Stimulated activated CD8-positive, alpha-beta memory T cell treated with anti-CD3 and anti-CD28 coated beads, Interleukin-4, amount 100 ng/mL, for 1 hour (primary cell): ENCODE measurements at places on chromosomes 1 and 21.
A peak's percentile ranks its signal among the peaks of the same experiment; 100 is the strongest.

- no peak for DNase-seq
These were observed 2.4 kb downstream of the SEMA6C start for GRCh38 chr1:151143986-151144385.

GRCh38 chr1:170356585-170356984 lies 175.4 kb upstream of the GORAB start:
- no peak for DNase-seq

- DNase-seq: no peak
These were observed 2.1 kb upstream of the WASF2 start for GRCh38 chr1:27491748-27492700.

DNA sequence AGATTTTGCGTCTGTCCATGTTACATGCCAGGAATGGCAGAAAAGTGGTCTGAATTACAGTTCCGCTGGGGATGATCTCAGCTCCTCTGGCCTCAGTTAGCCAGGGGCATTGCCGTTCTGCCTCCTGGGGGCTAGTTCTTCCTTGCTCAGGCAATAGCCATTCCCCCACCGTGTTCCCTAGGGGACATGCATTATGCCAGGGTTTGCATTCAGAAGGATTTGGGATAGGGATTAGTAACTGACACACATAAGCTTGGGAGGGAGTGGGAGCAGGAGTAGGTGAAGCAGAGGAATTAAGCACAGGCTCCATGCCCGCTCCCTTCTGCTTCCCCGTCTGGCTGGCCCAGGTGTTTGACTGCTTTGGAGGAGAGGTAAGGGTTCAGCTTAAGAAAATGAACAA lies 12.7 kb downstream of the LRRC71 start:
- no peak for DNase-seq

DNA sequence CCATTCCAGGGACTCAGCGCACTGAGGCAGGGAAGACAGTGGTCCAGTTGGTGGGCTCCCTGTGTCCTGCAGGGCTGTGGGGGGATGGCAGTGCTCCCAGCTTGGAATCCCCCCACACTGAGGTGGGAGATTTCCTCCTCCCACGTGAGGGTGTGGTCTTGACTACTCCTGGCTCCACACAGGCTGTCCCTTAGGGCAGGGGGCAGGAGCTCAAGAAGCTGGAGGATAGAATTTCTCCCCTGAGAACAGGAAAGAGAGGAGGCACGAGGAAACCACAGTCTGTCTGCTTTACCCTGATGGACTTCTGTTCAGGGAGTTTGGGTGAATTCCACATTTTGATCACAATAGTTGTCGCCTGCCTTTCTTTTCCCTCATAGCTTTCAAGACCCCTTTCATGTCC lies 62.1 kb downstream of the CACNA1E start:
- no peak for DNase-seq

DNA sequence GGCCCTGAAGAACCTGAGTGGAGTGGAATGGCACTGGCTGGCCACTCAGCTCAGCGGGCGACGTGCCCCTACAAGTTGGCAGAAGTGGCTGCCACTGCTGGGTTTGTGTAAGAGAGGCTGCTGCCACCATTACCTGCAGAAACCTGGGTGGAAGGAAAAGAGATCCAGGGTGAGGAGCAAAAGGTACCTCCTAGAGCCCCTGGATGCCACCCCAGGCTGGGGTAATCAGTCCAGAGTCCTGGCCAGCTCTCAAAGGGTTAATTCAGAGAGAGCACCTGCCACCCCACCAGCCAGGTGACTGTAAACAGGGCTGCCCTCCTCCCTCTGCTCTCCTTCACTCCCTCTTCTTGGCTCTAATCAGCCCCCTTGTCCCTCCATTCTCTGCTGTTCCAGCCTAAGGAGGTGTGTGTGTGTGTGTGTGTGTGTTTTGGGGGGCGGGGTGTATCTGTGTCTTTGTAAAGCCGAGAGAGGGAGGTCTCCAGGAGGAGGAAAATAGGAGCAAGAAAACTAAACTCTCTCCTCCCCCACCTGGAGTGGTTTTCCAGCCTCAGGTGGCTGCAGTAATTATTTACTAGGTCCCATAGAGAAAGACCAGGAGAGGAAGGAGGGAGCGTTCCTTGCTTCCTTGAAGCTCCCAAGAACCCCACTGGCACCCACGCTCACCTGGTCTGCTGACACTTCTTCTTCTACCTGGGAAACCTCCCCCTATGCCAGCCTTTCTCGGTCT lies 12.6 kb downstream of the TRIM46 start:
- no peak for DNase-seq

GRCh38 chr1:220788900-220789299 lies 2.2 kb downstream of the MTARC1 start:
- DNase-seq: no peak

DNA sequence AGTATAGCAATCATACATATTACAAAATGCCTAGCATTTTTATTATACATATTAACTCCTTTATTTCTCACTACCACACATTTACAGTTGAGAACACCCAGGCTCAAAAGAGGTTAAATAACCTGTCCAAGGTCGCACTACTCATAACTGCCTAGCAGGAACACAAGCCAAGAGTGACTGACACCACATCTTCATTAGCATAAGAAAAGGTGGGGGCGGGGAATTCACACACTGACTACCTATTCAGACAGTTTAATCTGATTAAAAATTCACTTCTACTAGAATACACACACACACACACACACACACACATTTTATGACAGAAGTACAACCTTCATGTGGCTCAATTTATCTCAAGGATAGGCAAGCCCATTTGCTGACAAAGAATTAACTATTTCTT lies 77.8 kb upstream of the CACHD1 start:
- DNase-seq: no peak

GRCh38 chr1:247332215-247332622 lies 552 bp upstream of the ZNF496 start:
- peak; percentile 10 for DNase-seq

- peak; percentile 55 for DNase-seq
These were observed 41.8 kb upstream of the PWP2 start for GRCh38 chr21:44065428-44065827.

GRCh38 chr1:210687582-210688279 lies 359.0 kb downstream of the HHAT start:
- DNase-seq: no peak

GRCh38 chr1:69570356-69570755 lies 2.6 kb downstream of the LRRC7 start:
- no peak for DNase-seq

- DNase-seq: no peak
These were observed 15.2 kb downstream of the TINAGL1 start for GRCh38 chr1:31591425-31592093.

DNA sequence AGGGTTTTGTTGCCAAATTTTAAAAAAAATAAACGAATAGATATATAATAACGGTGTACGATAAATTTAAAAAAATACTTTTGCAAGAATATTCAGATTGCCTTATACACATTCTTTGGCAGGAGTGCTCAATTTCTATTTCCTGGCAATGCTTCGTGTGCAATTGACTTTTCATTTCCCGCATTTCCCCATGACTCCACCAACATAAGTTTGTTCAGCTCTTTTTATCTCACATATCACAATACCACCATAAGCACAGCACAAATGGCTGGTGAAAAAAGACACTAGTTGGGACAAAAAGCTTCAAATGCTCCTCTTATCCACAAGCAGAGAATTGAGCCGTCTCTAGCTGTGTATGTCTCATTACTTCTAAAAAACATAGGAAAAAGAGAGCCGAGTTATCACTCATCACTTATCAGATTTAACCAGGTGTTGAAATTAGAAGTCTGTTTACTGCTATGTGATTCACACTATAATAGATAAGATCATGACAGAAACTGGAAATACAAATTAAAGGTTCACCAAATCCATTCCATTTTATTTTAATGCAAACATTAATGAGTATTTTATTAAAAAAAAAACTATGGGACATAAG lies 28.9 kb upstream of the RGS1 start:
- DNase-seq: no peak

GRCh38 chr1:41242342-41243078 lies 404 bp upstream of the SCMH1 start:
- no peak for DNase-seq

- DNase-seq: no peak
These were observed 217.1 kb downstream of the NFIA start for GRCh38 chr1:61299463-61299862.

DNA sequence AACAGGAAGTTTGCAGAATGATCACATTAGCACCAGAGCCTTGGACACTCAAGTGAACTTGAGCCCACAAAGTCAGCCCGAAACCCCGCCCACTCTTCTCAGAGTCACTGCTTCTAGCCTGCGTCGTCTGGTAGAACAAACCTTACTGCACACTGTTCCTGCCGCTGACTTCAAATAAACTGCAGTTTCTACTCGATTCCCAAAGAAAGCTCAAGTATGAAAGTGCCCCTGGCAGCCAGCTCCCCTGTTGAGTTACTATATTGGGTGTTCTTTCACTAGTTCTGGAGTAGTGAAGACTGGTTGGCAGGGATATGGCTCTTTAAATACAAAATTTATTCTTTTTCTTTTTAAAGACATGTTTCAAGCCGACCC lies 164.7 kb downstream of the GALNT2 start:
- DNase-seq: no peak

DNA sequence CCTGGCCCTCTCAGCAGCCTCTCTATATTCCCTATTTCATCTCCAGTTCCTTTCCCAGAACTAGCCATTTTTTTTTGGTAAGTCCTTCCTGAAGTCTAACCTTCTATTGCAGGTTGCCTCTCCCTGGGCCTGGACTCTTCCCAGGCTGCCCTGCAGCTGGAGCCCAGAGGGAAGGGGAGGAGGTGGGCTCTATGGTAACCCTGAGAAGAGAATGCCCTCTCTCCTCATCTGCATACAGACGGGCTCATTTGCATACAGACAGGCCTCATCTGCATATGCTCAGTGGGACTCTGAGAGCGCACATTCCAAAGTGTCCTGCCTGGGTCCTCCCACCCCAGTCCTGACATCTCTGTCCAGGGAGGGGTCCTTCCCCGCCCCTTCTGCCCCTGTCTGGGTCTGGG lies 32.7 kb downstream of the RHBG start:
- no peak for DNase-seq

GRCh38 chr1:245870698-245871097 lies 636.4 kb downstream of the SMYD3 start:
- DNase-seq: no peak

- DNase-seq: no peak
These were observed 34.1 kb downstream of the CDCP2 start for GRCh38 chr1:54118704-54119103.

- no peak for DNase-seq
These were observed 74.6 kb downstream of the ZNF648 start for GRCh38 chr1:181986907-181987305.

DNA sequence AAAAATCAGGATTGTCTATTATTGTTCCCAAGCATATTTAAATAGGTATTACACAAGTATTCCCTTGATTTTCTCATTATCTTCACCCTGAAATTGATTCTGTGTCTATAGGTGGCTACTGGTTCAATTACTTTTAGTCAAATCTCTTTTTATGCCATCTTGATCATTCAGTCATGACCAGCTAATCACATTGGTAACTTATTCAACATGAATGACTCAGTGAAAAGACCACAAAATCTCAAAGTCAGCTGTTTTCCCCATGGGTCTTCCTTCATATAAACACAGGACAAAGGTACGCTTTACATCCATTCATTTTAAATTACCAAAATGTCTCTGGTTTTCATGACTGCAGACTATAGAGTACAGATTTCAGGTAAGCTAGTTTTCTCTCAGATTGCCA lies 23.7 kb upstream of the NRIP1 start:
- DNase-seq: no peak

- no peak for DNase-seq
These were observed 3.1 kb downstream of the ILDR2 start for GRCh38 chr1:166972193-166972592.

- DNase-seq: no peak
These were observed 9.6 kb upstream of the SMYD2 start for GRCh38 chr1:214271174-214271858.
